ENCODE measurements at places on chromosomes 7 and 10. TPM values are rescaled to one million over a fixed set of nuclear protein-coding genes. Genes with fewer than 3 reads are reported as not detected.

DNA sequence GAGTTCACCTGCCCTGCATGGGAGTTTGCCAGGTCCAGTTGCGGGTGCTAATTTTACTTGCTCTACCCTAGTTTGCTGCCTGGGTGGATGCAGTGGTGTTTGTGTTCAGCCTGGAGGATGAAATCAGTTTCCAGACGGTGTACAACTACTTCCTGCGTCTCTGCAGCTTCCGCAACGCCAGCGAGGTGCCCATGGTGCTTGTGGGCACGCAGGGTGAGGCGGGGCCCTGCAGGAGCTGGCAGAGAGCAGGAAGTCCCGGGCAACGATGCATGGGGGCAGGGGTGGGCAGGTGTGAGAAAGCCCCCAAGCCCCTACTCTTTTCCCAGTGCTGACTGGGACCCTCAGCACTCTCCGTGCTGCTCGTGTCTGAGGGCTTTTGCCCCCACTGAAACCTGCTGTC lies 31.3 kb downstream of the AGAP3 start:
- ATAC-seq = no peak

DNA sequence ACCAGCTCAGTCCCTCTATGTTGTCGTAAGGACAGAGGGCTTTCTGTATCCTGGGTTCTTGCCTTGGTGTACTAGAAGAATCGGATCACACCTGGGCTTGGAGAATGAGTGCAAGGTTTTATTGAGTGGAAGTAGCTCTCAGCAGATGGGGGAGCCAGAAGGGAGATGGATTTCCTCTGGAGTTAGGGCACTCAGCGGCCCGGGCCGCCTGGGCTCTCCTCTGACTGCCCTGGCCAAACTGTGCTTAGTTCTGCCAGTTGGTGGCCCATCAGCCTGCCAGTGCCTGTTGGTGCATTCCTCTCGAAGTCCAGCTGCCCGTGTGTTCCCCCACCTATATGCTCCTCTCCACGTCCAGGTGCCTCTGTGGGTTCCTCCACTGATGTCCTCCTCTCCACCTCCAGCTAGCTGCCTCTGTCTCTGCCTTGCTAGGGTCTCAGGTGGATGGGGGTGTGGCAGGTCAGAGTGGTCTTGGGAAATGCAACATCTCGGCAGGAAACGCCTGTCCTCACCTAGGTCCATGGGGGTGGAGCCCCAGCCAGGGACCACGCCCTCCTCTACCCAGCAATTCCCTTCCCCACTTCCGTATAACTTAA lies 148.6 kb downstream of the PPP1R3A start:
- no peak for ATAC-seq

- ATAC-seq = peak; percentile 55
These were observed 194.9 kb downstream of the SUGCT start for GRCh38 chr7:40329601-40330153.

- no peak for ATAC-seq
These were observed 31.0 kb upstream of the CBLL1 start for GRCh38 chr7:107712896-107713295.

DNA sequence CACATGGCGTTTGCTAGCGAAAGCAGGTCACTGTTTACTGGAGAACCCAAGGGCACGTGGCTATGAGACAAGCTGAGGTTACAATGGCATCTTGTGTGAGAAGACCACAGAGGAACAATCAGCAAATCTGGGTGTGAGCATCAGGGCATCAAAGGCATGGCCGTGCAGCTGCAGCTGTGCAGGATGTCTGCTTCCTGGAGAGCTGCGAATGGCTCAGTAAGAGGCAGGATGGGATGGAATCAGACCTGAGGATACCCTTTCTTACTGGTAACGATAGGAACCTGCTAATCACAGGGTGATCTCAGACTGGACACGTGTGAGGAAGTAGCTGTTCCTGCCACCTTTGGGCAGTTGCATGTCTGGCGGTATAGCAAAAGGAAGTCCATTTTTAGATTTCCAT lies 119.5 kb downstream of the RNF216 start:
- peak; percentile 50 for ATAC-seq

DNA sequence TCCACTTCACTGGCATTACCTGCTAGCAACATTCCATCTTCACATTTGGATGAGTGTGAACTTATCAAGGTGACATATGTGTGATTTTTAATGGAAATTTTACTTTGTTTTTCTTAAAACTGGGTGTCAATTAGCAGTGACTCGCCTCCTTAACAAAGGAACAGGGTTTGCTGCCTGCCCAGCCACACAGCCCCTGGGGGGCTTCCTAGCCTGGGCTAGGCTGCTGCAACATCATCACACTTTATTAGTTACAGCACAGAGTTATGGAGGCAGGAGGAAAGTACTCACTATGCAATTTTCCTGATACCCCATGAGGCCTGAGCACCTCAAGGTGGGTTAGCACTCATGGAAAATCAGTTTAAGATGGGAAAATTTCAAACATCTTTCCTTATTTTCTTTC lies 861.3 kb downstream of the NRG3 start:
- no peak for ATAC-seq

DNA sequence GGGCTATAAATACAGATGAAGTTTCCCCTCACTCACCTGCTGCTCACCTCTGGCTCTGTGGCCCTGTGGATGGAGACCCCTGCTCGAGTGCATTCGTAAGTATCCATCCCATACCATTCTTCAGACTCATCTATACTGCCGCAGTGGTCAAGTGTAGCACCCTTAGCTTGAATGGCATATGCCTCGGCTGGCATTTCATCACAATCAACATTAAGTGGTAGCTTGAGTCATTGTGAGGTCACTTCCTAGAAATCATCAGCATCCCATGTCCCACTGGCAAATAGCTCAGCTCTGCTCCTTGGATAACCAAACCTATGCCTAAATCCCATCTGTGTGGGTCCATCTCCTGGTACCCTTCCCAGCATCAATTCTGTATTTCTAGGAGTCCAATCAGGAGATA lies 38.2 kb downstream of the MDH2 start:
- ATAC-seq = no peak

DNA sequence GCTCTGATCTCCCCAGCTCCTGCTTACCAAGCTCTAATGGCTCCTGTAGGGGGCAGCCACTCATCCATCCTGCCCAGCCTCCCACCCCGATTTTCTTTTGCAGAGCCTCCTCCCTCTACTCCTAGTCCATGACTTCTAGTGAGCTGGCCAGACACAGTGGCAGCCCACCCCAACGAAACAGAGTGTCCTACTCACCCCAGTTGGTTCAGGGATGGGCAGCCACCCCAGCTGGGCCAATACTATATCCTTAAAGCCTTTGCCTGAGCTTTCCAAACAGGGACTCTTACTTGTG lies 77.1 kb downstream of the GRID1 start:
- ATAC-seq = no peak

- no peak for ATAC-seq
These were observed 130.8 kb upstream of the TCF7L2 start for GRCh38 chr10:112819231-112819630.

Gene SLIT1
- total RNA-seq = 0.16 TPM

Gene TRDMT1
- total RNA-seq = 3.2 TPM

Gene RBP4
- total RNA-seq = 0.60 TPM

Gene ALOX5
- total RNA-seq = 4.1 TPM

Gene CAMK2B
- 1.1 TPM for total RNA-seq

Gene CTTNBP2
- total RNA-seq = 16.9 TPM

Gene MOGAT3
- not detected for total RNA-seq
